ENCODE measurements at places on chromosomes 11 and 22. TPM values are rescaled to one million over a fixed set of nuclear protein-coding genes. Genes with fewer than 3 reads are reported as not detected.

- no peak for DNase-seq
These were observed 47.0 kb upstream of the ARHGAP42 start for GRCh38 chr11:100640071-100640470.

DNA sequence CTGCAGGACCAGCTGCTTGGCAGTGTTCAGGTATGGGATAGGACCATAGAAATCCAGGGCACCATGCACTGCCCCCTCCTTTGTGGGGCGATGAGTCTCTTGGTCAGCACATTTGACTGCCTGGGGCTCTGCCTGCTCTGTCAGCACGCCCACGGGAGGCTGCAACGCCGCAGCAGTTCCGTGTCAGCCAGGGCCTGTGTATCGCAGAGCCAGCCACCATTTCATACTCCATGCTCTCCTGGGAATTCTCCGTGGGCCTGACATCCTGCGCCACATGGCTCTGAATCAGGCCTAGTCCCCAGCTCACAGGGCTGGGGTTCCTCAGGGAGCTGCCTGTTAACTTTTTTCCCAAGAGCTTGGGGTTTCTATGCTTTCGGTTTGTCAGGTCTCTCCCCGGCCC is 16.9 kb upstream of the RELT start:
- peak; percentile 87 for DNase-seq

- DNase-seq = peak; percentile 72
These were observed at the start of gene UPK3A for GRCh38 chr22:45284705-45285262. Gene UPK3A, plus strand, starts transcription at chr22:45284949. Its CDS starts 65 bp downstream, at chr22:45285014.

GRCh38 chr11:130295657-130296056 is 19.1 kb downstream of the ZBTB44 start:
- DNase-seq = no peak

GRCh38 chr22:48753752-48754517 is 1073.7 kb downstream of the BRD1 start:
- no peak for DNase-seq

DNA sequence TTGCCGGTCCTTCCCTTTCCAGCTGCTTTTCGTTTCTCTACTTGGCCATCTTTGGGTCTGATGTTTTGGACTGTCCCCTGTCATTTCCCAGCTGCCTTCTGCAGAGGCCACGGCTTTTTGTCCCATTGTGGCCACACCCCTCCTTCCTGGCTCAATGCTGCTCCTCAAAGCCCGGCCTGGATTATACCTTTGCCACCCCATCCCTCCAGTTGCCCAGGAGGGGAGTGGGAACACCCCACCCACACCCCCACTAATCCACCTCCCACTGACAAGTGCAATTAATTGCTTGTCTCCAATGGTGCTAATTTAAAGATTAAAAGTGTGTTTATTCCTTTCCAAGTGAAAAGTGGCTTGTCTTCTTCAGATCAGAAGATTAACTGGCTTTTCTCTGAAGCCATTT is 34.2 kb upstream of the CSNK2A3 start:
- no peak for DNase-seq

PRG3 gene
- not detected for total RNA-seq

DNA sequence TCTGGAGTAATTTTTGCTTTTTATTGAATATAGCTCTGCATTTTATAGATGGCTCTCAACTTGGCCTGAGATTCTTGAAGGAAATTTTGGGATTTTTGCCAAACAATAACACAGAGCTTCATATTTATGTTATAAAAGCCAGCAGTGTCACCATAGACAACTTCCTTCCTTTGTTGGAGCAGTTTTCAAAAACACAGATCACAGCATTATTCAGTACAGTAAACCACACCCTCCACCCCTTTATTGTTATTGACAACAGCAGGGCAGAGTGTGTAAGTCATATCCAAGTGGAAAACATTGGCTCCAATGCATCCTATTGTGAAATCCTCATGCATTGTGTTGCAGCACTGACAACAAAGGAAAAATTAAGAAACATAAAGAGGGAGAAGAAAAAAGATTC is 62.6 kb upstream of the PRSS23 start:
- DNase-seq = no peak

HBB gene
- 111 TPM for total RNA-seq

DNA sequence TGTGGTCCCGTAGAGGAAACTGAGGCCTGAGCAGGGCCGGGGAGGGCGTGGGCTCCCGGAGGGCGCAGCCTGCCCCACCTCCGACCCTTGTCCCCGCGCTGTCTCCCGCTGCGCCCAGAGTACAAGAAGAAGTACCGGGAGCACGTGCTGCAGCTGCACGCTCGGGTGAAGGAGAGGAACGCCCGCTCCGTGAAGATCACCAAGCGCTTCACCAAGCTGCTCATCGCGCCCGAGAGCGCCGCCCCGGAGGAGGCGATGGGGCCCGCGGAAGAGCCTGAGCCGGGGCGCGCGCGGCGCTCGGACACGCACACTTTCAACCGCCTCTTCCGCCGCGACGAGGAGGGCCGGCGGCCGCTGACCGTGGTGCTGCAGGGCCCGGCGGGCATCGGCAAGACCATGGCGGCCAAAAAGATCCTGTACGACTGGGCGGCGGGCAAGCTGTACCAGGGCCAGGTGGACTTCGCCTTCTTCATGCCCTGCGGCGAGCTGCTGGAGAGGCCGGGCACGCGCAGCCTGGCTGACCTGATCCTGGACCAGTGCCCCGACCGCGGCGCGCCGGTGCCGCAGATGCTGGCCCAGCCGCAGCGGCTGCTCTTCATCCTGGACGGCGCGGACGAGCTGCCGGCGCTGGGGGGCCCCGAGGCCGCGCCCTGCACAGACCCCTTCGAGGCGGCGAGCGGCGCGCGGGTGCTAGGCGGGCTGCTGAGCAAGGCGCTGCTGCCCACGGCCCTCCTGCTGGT is 1.9 kb downstream of the NLRP6 start:
- DNase-seq = peak; percentile 70

RGL4 gene
- total RNA-seq = not detected

DNA sequence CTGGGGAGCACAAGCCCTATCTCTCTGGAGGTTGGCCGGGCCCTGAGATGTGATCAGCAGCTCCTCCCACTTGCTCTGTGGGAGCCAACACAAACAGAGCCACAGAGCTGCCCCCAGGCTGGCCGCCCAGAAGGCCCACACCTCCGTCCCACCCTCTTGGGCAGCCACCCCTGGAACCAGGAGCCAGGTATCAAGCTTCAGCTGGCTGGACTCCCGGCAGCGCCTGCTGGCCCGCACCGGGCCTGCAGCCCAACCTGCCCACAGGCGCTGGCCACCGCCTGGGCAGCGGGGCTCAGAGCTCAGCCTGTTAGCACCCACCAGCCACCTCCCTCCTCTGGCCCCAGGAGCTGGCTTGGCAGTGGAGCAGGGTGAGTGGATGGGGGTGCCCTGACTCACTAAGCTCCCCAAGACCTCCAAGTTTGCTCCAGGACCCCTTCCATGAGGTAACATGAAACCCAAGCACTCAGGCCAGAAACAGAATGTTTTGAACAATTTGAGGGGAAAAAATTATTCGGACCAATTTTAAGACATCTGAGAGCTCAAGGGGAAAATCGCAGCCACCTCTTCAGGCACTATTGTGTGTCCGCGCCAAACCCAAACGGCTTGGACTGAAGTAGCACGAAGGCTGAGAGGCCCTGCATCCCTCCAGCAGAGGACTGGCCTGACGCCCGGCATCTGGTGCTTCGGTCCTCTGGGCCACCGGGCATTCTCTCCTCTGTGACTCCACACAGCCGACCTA is 450.8 kb downstream of the SOX6 start:
- DNase-seq = peak; percentile 66

DNA sequence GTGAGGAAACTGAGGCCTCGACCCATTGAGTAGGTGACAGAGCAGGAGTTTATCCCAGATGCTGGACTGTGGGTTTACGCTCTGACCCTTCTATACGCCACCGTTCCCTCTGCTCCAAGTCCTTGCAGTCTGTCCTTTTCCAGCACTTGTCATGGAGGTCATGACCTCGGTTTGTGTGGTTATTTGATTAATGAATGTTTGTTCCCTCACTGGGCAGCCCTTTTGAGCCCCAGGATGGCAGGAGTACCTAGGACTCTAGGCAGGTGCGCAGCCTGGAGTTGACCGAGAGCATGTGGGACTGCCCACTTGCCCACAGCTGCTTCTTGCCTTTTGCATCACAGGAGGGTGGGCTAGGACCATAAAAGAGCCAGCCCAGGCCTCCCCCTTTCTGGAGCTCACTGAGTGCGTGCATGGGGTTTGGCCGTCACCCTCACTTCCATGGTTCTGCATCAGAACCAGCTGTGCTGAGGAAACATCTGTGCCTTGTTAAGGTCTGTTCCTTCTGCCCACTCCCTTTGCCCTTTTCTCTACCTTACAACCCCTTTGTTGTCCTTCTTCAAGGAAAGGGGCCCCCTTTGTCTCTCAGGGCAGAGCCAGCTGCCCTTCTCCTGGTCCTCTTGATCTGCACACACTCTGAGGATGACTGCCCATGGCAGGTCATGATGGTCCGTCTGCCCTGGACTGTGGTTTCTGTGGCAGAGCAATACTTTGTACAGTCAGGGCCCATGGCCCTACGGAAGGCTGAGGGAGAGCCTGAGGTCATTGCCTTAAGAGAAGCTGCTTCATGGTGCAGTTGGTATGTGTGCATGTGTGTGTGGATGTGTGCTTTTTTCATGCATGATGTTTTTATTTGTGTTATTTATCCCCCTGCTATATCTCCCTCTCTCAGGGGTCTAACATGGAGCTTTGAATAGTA is 38.2 kb downstream of the BMAL1 start:
- DNase-seq = no peak

GRCh38 chr22:22408731-22409696 is 99.5 kb downstream of the ZNF280B start:
- DNase-seq = no peak

DNA sequence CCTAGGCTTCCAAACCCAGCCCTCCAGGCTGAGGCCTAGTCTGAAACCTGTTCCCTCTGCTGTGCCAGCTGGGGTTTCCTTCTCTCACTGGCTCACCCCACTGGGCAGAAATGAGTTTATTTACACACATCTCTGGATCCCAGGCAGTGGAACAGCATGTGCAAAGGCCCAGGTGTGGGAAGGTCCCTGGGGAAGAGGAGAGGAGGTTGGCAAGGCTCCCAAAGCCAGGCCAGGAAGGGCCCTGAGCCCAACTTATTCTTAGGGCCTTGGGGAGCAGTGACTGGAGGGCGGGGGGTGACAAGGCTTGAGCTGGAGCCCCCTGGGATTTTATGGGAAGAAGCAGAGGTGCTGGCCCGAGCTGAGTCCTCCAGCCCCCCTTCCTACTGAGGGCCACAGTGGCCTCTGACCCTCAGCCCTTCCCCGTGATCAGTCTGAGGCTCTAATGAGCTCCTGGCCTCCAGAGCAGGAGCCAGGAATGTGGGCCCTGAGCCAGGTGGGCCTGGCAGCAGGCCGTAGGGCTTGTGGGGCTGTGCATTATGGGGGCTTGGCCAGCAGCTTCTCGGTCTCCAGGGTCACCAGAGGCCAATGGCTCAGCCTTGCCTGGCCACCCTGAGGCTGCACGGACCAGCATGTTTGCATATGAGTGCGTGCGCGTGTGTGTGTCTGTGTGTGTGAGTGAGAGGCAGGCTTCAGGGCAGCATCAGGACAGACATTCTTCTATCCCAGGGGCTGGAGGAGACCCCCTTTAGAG is 2.9 kb downstream of the MYO7A start:
- DNase-seq = peak; percentile 57

DNA sequence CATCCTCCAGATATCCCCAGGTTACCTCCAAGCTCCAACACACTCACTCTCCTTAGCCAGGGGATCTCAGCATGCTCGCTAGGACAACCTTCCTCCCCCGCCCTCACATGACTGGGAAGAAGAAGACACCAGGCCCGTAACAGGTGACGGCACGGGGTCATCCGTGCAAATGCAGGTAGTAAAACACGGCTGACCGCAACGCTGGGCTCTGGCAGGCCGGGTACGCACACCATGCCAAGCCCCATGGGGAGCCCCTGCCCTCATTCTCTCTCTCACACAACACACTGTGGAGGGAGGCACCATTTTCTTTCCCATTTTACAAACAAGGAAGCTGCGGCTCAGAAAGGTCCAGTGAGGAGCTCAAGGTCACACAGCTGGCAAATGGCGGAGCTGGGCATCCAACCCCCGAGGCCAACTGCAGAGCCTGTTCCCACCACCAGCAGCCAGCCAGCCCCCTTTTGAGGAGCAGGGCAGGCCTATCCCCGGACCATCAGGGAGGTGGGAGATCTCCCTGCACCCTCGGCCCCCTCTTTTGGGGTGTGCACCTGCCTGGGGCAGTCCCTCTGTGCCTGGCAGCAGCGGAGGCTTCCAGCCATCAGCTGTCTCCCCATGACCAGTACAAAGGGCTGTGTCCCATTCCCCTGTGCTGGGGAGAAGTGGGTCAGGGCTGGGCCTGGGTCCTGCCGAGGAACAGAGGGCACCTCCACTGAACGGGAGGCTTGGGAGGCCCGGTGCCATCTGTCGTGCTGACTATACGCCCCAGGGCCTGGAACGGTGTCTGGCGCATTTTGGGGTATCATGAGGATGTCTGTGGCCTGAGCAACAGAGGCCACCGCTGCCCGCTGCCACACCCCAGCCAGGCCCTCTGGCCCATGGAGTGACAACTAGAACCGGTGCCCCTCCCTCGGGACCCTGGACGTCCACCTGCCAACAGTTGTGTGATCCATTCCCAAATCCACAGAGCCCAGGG is 280.9 kb downstream of the CTTN start:
- no peak for DNase-seq

GRCh38 chr22:43969021-43969878 is 14.0 kb downstream of the SAMM50 start:
- DNase-seq = no peak

FOLR2 gene
- 37.1 TPM for total RNA-seq

GRCh38 chr11:116384876-116385275 is 387.9 kb downstream of the BUD13 start:
- no peak for DNase-seq

- no peak for DNase-seq
These were observed 2084.3 kb downstream of the LRRC4C start for GRCh38 chr11:39374963-39375698.

DNA sequence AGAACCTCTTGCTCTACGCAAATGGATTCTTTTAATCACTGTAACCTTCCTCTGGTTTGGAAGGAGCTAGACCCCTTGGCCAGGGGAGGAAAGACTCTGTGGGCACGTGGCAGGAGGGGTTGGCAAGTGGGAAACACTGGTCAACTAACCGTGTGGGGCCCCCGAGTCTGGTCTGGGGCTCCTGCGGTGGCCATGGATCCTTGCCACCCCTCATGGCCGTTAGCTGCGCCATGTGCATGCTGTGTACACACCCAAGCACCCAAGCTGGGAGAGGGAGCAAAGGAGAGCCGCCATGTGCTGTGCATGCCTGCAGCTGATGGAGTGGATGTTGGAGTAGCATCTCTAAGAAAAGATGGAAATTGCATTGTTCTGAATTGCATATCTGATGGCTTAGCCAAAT is 730.6 kb downstream of the FAM181B start:
- no peak for DNase-seq

EXT2 gene
- total RNA-seq = 34.0 TPM

DNA sequence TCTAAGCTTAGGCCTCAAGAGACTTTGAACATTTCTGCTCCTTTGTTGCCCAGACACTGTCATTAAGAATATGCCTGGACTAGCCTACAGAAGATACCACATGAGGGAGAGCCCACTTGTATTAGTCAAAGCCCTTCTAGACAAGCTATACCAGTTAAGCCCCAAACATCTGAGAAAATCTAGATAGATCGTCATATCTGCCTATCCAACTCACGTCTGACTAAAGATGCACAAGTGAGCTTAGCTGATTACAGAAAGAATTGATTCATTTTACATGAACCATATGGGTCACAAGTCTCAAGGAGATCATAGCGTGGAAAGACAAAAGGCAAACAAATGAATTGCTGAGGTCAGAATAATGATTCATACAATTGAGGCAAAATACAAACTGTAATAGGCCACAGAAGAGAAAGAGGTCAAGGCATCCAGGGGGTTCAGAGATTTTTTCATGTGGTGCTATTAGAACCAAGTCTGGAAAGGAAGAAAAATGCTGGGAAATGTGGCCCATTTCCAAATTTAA is 1155.5 kb upstream of the TENM4 start:
- no peak for DNase-seq

- peak; percentile 91 for DNase-seq
These were observed at the start of gene RASSF10 for GRCh38 chr11:13008625-13009475. Gene RASSF10, plus strand, starts transcription at chr11:13009316. Its CDS starts 261 bp downstream, at chr11:13009577.

Data from right cardiac atrium (tissue), 5 donors.